ENCODE measurements at places on chromosomes 7 and 10.

DNA sequence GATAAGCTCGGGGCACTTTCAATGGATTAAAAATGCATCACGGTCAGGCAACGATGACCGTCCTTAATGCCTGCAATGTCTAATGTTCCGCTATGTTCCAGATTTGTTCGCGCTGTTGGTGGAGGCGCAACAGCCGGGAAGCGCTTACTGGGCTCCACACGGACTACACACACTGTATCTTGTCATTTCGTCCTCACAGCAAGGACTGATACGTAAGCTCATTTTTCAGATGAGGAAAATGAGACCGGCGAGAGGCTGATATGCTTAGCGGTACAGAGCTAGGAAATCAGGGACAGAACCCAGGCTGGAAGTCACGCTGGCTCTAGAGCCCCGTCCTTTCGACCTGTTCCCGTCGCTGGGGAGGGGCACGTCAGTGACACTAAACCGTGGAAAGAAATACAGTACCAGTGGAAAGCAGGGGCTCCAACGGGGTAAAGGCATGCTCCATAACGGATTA is 670 bp downstream of the TPK1 start:
- peak; percentile 31 for DNase-seq

DNA sequence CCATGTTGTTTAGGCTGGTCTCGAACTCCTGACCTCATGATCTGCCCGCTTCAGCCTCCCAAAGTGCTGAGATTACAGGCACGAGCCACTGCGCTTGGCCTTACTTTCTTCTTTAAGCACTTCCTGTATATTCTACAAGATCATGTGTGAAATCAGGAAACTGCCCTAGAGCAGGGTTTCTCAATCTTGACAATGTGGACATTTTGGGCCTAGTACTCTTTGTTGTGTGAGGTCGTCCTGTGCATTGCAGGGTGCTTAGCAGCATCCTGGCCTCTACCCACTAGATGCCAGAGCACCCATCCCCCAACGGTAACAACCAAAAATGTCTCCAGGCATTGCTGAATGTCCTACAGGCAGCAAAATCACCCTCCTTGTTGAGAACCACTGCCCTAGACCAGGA is 24.7 kb downstream of the RRP12 start:
- no peak for DNase-seq

DNA sequence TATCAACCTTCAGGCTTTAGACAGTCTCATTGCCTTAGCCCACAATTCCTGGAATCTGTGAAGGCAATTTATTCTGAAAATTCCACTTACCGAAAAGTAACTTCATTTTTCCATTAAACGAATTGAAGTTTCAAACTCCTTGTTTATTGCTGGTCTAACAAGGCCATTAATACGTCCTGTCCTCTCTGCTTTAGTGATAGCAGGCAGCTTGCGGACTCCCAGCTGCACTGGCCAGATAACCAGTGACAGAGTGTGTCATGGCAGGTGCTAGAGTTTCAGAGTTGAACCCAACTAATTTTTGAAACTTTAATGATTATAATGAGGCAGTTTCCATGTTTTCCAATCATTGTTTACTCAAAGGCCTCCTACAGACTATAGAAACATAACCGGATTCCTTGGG is 31.1 kb downstream of the LOXL4 start:
- no peak for DNase-seq

DNA sequence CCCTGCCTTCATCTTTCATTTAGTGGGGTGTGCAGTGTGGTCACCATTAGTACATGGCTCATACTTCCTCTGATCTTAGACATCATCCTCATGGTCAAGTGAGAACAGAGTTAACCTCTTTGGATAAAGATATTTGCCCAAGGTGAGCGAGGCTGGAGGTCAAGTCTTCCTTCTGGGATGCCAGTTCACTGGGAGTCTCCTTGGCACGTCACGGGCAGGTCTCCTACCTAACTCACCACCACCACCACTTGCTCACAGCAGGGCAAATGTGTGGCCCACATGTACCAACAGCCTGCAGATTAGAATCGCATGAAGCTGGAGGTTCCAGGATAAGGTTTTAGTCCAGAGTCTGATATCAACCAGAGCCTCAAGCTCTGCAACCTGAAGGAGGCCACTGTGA is 164.6 kb downstream of the USP6NL start:
- no peak for DNase-seq

DNA sequence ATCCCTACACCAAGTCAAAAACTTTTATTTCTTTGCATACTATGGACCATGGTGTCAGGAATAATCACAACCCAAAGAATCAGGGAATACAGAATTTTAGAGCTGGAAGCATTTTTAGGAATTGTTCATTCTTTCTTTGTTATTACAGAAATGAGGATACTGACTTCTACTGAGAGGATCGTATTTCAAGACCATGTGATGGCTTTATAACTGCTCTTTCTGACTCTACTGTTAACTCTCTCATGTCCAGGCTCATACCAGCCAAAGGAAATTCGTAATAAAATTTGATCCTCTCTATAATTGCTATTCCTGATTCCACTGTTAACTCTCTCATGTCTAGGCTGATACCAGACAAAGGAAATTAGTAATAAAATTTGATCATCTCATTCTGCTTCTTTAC is 1050.9 kb upstream of the C7orf33 start:
- DNase-seq = no peak

DNA sequence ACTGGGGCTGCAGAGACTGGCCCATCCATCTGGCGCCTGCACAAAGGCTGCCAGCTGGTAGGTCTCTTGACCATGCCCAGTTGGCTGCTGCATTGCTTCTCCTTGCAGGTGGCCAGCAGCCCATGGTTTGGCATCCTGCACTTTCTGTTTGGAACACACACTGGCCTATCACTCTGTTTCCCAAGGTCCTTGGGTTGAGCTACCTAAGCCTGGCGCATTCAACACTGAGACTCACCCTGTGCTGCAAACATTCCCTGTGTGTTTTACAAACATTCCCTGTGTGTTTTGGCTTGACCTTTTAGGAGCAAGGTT is 55.5 kb downstream of the TACR2 start:
- DNase-seq = no peak

GRCh38 chr10:133124357-133125211 is 35.4 kb upstream of the KNDC1 start:
- DNase-seq = peak; percentile 15

DNA sequence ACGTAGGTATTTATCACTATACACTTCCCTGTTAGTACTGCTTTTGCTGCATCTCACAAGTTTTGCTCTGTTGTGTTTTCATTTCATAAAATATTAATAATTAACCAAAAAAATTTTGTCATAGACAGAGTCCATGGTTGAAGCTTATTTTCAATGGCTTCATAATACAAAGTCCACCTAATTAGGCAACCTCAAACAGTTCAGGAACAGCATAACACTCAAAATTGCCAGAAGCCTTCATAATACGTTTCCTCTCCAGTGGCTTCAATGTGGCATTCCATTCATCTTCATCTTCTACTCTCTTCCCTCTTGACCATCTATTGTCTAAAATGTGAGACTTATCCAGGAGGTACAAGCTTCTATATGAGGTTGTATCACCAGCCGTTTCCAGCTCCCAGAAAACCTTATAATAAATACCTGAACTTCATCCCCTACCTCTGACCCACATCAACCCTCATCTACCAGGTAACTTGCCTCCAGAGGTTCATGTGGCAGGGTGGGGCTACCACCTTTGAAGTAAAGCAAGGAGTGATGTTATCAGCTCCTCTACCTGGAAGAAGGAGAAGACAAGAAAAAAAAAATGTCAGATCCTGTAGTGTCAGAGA is 337.3 kb downstream of the MALRD1 start:
- no peak for DNase-seq

DNA sequence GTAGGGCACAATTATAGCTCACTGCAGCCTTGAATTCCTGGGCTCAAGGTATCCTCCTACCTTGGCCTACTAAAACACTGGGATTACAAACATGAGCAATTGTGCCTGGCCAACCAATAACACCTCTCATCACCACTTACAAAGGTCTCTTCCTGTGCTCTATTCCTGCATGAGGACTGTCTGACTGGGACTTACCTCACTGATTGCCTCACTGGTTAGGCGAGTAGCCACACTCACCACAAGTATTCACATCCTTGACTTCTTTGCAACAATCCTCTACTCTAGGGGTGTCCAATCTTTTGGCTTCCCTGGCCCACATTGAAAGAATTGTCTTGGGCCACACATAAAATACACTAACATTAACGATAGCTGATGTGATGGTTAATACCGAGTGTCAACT is 22.6 kb upstream of the PDIA4 start:
- no peak for DNase-seq

DNA sequence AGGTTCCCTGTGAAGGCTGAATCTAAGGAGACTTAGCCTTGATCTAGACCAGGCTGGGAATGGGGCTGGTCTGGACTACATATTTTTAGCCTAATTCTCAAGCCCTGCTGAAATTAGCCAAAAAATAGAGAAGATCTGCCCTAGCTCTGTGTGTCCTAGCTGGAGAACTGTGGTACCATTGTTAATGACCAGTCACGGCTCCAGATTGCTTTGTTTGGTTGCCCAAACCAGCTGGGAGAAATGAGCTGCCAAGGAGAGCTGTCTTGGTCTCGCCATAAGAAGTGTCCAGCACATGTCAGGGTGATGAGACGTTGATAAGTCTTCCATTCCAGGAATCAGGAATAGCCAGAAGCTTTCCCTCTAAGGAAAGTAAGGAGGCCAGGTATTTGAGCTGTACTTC is 20.7 kb downstream of the GBX1 start:
- no peak for DNase-seq

GRCh38 chr7:145665499-145666258 is 450.9 kb upstream of the CNTNAP2 start:
- DNase-seq = no peak

DNA sequence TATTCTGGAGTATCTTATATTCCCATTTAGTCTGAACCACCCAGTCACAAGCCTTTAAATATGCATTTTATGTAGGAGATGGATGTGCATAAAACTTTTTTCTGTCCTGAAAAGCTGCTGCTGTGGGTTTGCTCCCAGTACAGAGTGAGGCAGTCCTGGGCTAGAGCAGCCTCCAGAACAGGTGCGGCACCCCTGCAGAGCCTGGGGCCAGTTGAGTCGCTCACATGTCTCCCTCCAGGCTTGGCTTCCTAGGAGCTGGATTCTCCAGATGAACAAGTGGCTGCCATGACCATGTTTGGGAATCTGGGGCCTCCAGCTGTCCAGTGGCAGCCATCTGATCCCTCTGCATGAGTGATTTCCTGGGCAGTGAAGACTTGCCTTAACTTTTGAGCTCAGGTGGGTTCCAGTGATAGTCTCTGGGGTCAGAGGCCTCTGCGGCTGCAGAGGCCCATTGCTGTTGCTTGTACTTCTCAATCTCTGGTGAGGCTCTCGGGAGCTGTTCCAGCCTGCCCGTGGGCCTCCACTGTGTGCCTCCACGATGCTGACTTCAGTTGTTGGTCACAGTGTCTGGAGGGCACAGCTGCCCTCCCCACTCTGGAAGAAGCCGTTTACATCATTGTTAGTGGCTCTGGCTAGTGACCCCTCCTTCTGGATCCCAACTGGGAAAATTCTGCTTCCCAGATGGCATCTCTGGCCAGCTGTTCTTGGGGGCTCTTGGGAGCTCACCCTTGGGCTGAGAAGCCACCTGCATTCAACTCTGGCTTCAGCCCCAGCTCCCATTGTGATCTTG is 120.4 kb downstream of the EMX2 start:
- no peak for DNase-seq

GRCh38 chr7:33578166-33578565 is 327.2 kb upstream of the BMPER start:
- DNase-seq = no peak

- no peak for DNase-seq
Observed at GRCh38 chr7:84642611-84643010, 448.0 kb upstream of the SEMA3A start.

GRCh38 chr10:18875477-18875876 is 173.1 kb upstream of the MALRD1 start:
- DNase-seq = no peak

- no peak for DNase-seq
Observed at GRCh38 chr7:92634205-92634604, 44.0 kb upstream of the FAM133B start.

- no peak for DNase-seq
Observed at GRCh38 chr10:14016011-14016536, 314.6 kb downstream of the FRMD4A start.

- DNase-seq = no peak
Observed at GRCh38 chr7:115965796-115966475, 64.6 kb downstream of the TFEC start.

DNA sequence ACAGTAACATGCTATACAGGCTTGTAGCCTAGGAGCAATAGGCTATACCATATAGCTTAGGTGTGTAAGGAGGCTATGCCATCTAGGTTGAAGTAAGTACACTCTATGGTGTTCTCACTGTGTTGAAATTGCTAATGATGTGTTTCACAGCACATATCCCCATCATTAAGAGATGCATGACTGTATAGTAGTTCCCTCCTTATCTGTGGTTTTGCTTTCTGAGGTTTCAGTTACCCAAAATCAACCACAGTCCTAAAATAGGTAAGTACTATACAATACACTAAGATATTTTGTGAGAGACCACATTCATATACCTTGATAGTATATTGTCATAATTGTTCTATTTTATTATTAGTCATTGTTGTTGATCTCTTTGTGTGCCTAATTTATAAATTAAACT is 12.7 kb downstream of the FZD1 start:
- DNase-seq = no peak

DNA sequence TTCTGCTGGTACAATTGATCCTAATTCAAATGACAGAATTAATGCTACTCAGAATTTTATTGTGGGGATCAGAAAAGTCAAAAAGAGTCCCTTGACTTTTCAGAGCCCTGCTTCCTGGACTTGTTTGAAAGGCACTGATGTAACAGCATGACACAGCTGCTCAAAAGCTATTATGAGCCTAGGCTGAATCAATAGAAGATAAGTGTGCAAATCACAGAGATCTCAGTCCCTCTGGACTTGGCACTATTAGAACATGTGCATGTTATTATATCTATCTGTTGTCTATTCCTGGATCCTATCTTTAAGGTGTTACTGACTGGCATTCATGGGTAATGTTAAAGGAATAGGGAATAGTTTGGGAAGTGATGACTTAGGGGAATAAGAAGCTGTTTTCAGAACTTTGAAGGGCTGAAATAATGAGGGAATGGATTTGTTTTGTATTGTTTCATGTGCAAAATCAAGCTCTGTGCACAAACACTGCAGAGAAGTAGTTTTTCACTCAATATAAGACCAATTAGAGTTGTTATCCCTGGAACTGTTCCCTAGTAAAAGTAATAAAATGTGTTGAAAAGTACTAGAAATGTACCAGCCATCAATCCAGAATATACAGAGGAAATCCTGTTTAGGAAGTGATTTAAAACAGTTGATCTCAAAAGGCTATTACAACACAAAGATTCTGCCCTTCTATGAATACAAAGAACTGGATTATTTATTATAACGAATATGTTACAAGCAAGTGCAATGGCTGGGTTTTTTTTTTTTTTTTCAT is 814.9 kb upstream of the C7orf33 start:
- DNase-seq = no peak
